Stimulated activated naive CD4-positive, alpha-beta T cell (primary cell): ENCODE measurements at places on chromosomes 12 and 14.

DNA sequence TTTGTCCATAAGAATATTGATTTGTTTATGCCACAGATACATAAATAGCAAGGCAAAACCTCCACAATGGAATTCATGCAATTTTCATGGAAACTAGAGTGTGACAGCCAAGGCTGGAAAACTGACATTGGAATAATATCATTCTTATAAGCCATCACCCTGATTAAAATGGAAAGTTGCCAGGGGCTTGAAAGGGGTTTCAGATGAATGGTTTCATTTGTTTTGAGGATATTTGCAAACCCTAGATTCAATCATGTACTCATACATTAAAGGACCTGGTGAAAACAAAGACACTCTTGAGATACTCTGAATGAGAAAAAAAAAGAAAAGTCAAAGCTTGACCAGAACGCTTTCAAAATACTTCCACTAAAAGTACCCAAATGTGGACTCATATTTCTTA is 205.7 kb downstream of the DIO2 start:
- DNase-seq, result no peak

DNA sequence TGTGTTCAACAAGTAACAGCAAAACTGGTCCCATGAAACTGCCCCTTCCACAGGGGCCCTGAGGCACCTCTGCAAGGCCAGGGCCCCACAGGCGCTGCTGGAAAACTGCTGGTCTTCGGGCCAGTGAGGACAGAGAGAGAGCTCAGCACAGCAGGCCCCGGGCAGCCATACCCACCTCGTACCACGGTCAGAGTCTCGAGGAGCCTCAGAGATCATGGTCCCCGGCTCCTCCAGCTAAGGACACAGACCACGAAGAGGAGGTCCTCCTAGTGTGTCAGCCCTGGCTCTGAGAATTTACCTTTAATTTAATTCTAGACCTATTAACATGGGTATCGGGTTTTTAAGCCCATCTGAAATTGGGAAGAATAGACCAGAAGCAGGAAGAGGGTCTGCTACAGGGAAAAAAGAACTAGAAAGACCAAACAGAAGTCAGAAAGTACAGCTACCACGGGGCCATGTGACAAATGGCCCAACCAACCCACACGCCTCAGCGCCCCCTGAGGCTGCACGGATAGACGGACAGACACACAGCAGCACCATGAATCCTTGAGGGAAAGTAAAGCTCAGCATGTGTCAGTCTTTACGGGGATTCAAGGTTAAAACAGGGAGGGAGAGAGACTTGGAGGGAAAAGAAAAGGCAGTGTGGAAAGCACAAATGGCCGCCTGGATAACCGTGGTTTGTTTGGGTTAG is 22.9 kb downstream of the ANKRD9 start:
- DNase-seq, result no peak

DNA sequence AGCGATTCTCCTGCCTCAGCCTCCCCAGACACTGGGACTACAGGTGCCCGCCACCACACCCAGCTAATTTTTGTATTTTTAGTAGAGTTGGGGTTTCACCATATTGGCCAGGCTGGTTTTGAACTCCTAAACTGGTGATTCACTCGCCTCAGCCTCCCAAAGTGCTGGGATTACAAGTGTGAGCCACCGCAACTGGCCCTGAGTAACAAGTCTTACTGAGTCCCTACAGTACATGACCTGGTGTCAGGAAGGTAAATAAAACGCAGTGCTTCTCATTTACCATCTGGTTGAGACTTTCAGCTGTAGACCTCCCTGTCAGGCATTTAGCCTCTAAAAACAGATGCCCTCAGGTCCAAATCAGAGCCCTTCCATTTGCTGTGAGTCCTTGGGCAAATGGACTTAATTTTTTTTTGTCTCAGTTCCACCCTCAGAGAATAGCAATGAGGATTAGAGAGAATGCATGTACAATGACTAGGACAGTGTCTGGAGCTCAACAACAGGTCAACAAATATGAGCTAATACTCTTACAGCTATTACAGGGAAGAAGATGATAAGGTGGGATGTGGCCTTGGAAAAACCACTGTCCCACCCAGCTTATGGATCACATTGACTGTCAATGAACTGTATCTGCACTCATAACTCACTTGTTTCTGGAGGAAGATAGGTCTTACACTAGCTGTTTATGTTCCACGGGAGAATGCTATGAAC is 70.5 kb downstream of the PHLDA1 start:
- DNase-seq, result no peak

DNA sequence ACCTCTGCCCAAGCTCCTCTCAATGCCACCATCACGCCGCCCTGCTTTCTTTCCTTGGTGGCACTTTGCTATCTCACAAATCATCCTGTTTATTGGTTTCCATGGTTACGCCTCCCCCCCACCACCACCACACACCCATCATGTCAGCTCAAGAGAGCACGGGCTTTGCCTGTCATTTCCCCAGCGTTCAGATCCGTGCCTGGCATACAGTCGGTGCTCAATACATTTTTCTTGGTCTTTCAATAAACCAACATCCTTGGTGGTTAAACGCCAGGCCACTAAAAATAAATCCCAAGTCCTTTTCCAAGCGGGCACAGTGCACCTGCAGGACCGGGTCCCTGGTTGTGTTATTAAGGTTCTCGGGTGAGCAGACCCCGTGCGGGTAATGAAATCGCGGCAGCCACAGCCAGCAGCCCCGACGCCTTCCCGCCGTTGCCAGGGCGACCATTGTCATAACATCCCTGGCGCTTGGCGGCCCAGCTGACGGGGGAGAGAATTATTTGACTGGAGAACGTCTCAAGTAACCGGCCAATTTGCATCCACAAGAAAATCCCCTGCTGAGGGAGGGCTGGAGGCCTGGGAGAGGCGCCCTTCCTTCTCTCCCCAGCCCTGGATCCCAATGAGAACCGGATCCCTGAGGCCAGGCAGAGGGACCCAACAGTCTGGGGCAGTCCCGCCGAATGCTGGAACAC is 92.9 kb downstream of the KSR2 start:
- DNase-seq, result no peak

- no peak for DNase-seq
Measured at GRCh38 chr14:41758011-41758665, 151.5 kb downstream of the LRFN5 start.

DNA sequence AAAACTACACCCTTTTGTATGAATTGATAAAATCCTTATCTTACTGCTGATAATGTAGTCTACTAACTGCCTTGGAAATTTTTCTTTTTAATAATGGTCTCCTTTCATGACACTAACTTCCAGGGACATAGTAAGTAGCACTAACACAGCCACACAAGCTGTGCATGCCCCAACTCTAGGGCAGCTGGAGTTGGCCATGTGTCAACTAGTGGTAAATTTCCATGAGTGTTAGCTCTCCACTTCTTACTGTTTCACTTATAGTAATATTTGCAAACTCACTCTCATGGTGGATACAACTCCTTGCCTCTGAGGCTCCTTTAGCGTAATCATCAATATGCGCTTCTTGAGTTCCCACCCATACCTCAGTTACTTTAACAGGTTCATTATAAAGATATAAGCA is 38.0 kb downstream of the LGR5 start:
- DNase-seq, result no peak

GRCh38 chr14:63899953-63900352 is 47.1 kb downstream of the SYNE2 start:
- no peak for DNase-seq

DNA sequence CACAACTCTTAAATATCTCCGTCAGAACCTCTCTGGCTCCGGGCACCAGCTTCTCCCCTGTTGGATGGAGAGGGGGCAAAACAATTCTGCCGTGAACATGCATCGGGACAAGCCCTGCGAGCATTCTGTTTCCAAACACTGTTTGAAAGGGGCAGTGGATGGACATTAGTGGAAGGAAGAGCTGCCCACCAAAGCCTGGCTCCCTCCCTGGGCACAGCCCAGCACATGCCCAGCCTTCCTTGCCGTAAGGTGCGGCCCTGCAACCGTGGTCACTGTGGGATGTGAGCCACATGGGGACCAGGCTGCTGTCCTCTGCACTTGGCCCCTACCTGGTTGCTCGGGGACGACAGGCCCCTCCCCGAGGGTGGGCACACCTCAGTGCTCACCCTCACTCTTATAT is 54.0 kb downstream of the TRAFD1 start:
- no peak for DNase-seq

DNA sequence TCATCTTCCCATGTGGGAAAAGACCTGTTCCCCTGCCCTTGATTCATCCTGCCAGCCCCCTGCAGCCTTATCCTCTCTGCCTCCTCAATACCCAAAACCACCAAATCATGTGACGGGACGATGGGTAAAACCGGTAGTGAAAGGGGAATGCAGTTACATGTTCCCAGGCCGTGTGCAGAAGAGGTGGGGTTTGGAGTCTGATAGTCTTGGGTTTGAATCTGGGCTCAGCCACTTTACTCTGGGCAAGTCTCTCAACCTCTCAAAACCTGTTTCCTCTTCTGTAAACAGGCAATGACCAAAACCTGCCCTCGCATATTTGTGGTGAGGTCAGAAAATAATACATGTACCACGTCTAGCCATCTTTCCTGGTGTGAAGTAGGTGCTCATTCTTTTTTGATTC is 123.0 kb downstream of the PLXNC1 start:
- no peak for DNase-seq

DNA sequence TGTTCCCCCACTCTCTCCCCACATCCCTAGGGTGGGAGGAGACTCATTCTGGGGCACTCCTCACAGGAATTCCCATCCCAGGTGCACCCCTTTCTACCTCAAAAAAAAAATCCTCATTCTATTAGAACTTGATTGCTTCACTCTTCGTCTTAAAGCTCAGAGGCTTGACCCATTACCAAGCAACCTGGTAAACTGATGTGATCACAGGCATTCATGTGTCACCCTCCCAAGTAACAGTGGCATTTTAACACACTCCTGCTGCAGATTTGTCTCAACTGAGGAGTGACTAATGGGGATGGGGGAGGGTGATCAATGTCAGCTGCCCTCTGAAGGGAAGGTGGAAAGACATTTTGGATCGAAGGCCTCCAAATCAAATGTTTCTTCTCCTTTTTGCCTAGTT is 78.1 kb upstream of the PTHLH start:
- no peak for DNase-seq

DNA sequence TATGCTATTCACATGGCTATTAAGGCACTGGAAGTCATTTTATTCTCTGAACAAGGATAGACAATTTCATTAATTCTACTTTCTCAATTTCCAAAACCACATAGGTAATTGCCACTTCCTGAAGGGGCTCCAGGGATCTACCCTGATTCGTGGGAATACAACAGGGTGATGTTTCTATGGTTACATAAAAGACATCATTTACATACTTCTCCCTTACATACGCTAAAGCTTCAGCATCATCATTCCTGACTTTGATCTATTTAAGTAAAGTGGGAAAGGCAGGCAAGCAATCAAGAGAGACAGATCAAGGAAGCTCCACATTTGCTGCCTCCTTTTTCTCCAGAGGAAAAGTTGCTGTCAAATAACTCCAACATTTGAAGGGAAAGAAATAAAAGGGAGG is 118.8 kb upstream of the SINHCAF start:
- DNase-seq, result no peak

- DNase-seq, result no peak
Measured at GRCh38 chr14:68157971-68158371, 338.4 kb downstream of the RAD51B start.

GRCh38 chr12:106994579-106995220 is 7.8 kb upstream of the MTERF2 start:
- no peak for DNase-seq

DNA sequence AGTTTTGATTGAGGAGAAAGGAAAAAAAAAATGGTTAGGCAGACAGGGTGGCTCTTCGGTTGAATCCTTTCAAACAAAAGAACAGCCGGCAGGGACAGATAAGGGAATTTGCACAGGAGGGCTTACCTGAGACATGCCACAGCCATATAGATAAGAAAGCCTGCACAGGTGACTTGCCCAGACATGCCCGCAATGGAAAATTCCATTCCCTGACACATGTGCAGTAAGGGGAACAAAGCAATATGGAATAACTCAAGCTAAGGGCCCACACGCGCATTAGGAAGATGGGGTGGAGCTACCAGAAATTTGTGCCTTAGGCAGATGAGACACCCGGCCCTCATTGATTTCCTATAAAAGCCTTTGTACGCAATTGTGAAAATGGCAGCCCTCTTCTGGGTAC is 86.7 kb downstream of the TMEM260 start:
- DNase-seq, result no peak

DNA sequence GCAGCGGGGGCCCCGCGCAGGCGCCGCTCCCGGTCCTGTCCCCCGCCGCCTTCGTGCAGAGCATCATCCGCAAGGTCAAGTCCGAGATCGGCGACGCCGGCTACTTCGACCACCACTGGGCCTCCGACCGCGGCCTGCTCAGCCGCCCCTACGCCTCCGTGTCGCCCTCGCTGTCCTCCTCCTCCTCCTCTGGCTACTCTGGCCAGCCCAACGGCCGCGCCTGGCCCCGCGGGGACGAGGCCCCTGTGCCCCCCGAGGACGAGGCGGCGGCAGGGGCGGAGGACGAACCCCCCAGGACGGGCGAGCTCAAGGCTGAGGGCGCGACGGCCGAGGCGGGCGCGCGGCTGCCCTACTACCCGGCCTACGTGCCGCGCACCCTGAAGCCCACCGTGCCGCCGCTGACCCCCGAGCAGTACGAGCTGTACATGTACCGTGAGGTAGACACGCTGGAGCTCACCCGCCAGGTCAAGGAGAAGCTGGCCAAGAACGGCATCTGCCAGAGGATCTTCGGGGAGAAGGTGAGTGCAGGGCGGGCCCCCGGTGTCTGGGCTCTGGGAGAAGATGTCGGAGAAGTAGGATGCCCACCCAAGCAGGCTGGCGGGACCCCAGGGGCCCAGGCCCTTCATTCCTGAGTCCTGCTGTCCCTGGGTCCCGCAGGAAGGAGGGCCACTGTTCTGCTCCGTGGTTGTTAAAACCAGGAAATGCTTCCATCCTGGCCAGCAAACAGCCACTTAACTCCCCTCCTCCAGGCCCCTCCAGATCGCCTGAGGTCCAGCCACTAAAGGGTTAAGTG is 48.4 kb downstream of the PHETA1 start:
- DNase-seq, result no peak

- no peak for DNase-seq
Measured at GRCh38 chr14:29668201-29668600, 259.4 kb downstream of the PRKD1 start.

DNA sequence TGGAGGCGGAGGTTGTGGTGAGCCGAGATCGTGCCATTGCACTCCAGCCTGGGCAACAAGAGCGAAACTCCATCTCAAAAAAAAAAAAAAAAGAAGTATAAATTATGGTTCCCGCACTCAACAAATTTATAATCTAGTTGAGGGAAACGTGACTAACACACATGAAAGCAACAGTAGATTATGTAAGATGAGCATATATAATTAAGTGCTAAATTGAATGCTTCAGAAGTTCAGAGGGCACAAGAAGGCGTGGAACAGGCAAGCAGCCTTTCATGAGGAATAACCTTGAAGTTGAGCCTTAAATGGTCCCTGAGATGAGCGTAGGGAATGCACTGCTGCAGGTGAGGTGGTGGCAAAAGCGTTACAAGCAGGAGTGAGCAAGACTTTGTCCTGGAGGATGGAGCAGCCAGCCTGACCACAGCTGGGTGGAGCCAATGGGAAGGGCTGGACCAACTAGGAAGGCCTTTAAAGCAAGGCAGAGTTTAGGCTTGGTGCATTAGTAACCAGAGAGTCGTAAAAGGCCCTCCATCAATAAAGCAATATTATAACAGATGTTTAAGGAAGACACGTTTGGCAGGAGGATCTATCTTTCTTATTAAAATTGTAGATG is 30.6 kb upstream of the TUBA1A start:
- no peak for DNase-seq
